ENCODE measurements at places on chromosomes 7 and 10.
A peak's percentile ranks its signal among the peaks of the same experiment; 100 is the strongest.

DNA sequence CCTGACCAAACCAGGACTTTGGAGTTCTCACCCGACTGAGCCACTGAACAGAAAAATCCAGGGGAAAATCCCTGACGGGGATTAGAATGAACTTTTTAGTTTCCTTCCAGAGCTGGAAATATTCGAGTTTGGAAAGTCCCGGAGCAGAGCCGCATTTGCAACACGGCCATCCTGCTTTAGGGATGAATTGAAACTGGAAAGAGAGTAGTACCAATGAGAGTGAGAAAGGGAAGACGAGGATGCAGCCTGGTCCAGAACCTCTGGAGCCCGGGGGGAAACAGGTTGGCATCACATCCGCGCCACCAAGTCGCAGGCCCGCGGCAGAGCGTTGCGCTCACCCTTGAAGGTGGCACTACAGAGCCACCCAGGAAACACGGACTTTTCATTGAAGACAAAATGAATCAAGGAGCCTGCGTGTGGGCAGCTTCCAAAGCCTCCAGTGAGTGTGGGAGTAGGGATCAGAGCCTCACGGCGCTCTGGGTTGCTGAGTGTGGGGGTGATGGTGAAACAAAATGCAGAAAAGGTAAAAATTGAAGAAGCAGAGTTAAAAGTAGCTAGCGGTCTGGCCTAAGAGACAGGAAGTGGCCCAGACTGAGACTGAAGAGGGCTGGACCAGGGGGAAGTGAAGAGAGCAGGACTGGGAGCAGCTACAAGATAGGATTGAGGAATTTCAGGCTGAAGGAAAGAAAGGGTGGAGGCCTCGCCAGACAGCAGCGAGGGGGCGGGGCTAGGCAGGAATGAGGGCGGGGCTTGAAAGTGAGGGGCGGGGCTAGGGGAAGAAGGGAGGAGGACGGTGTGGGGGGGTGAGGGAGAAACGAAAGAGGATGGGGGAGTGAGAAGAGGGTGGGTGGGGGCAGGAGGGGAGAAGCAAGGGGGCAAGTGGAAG lies 1.8 kb downstream of the SMURF1 start:
- peak; percentile 53 for ATAC-seq

GRCh38 chr10:21964983-21965665 lies 38.4 kb downstream of the DNAJC1 start:
- ATAC-seq, result no peak

DNA sequence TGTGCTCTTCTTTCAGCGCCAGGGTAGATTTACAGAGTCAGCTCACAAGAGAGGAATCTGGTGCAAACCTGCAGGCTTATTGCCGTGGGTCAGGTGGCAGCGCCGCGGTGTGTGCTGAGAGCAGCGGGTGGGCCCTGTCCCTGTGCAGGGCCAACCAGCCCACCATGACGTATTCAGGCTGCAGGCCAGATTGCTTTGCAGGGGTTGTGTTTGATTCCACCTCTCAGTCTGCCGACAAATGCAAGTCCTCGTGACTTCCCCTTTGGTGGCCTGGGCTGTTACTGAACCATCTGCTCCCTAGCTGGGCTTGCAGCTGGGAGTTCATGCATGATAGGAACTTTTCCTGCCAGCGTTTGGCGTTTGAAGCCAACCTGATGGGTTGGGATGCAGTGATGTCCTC lies 66.7 kb upstream of the LEP start:
- no peak for ATAC-seq

DNA sequence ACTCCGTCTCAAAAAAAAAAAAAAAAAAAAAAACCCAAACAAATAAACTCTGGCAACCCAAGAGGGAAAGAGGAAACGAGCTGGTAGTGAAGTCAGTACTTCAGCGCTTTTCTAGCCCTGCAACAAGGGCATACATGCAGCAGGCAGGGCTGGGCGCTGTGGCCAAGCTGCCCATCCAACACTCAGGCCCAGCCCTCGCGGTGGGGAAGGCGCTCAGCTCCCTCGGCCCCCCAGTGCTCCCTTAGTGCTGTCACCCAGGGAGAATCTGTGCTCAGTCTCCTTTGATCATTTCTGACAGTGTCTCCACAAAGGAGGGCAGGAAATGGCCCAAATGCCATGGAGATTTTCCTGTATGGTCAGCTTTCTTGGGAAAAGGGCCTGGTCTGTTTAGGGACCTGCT lies 97.2 kb downstream of the SMURF1 start:
- peak; percentile 33 for ATAC-seq

GRCh38 chr10:121104476-121105111 lies 253.4 kb downstream of the WDR11 start:
- ATAC-seq, result no peak

DNA sequence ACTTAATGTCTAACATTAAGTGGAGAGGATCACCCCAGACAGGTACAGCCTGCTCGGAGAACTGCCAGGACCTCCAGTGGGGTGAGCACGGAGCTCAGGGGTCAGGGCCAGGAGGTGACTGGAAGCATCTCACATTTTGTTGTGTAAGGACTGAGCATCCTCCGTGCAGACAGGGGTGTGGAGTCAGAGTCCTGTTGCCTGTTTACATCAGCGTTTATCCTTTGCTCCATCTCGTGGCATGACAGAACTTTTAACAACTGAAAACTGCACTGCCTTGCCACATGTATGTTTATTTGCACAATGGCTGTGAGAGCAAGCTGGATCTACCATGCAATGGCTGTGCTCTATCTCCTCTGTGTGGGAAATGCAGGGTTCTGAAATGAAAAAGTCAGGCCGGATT lies 175.4 kb upstream of the AKR1E2 start:
- peak; percentile 43 for ATAC-seq

GRCh38 chr10:79178614-79179163 lies 109.9 kb downstream of the ZMIZ1 start:
- peak; percentile 70 for ATAC-seq

DNA sequence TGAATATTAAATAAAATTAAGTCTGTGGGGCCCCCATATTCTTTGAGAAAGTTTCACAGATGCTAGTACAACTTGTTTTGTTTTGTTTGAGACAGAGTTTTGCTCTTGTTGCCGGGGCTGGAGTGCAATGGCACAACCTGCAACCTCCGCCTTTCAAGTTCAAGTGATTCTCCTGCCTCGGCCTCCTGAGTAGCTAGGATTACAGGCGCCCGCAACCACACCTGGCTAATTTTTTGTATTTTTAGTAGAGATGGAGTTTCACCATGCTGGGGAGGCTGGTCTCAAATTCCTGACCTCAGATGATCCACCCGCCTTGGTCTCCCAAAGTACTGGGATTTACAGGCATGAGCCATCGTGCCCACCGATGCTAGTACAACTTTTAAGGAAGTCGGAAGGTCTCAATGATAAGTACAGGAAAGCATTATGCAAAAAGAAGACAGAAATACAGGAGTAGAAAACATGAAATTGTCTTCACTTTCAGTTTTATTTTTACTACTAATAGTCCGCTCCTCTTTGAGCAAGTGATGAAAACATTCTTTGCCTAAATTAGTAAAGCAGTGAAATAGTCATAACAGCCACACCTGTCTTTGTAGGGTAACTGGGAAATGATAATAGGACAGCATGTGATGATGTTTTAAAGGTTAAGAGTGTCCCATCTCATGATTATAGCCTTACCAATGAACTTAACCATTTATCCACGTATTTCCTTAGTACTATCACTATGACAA lies 147.5 kb downstream of the SEMA3D start:
- ATAC-seq, result no peak

DNA sequence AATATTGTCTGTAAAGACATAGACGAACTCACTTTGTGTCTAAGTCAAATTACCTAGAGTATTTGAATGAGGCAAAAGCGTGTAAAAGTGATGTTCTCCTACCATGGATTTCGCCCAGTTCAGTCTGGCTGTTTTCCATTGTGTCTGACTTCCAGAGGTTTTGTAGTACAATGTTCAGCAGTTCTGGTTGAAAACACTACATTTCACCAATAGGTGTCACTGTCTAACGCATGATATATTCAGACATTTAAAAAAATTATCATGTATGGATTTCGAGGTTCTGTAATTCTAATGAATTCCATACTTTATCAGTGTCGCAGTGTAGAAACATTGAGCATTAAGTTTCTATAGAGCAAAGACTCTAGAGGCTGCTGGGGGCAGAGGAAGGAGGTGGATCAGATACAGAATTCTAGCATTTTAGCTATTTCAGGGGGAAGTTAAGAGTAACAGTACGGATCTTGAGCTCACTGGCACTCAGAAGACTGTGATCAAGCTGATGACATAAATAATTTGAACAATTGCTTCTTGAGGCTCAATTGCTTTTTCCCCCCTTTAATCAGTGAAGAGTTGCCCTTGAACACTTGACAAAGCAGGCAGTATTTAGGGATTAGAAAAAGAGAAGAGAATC lies 196.9 kb upstream of the RHOBTB1 start:
- ATAC-seq, result peak; percentile 88

GRCh38 chr7:139875821-139876241 lies 46.8 kb downstream of the TBXAS1 start:
- ATAC-seq, result no peak

- ATAC-seq, result no peak
These were observed 128.4 kb downstream of the ALOX5 start for GRCh38 chr10:45502458-45502857.

GRCh38 chr7:38660427-38661099 lies 29.4 kb upstream of the AMPH start:
- ATAC-seq, result peak; percentile 94

GRCh38 chr7:129266181-129266580 lies 41.4 kb downstream of the AHCYL2 start:
- no peak for ATAC-seq

GRCh38 chr10:104151737-104152136 lies 29.8 kb downstream of the SFR1 start:
- no peak for ATAC-seq

DNA sequence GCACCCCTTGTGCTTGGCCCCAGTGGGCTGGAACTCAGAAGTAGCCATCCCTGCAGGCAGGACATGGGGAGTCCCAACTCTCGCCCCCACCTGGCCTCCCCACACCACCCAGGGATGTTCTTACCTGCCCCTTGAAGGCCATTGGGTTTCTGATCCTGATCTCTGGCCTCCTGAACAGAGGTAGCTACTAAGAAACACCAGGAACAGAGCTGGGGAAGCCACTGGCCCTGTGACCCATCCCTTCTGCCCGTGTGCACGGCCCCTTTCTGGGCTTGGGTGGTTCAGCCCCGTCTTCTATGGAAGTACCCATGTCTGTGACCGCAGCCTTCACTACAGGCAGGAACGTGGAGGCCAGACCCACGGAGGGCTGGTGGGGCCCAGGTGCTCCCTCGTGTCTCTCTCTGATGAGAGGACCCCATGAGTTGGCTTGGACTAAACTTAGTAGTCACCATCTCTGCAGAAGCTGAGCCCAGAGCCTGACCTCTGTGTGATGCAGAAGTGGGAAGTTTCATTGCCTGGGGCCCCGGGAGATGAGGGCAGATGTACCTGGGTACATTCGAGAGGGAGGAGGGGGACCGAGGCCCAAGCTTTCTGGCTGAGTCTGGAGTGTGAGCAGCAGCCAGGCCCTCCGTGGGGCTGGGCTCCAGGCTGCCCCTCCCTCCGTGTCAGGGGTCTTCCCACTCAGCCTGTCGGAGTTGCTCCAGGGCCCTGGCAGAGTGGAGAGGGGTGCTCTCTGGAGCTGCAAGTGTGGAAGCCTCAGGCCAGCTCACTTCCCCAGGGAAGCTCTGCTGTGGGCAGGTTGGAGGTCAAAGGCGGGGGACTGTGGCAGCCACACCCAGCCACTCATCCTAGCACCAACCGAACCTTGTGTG lies 81.0 kb downstream of the MKI67 start:
- no peak for ATAC-seq

DNA sequence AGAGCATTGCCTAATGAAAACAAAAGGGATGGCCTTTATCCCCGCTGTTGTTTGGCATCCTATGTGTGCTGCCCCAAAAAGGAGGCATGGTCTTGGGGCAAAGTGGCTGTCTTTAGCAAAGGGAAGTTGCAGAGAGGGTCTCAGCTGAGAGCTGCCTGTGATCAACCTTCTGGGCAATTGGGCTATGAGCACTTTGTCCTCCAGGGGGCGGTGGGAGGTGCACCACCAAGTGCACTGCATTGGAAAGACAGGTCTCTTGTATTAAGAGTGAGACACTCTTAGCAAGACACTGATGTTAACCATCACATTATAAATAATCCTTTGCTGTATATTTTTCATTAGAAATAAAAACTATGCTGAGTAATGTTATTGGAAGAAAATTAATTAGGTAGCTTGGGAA lies 314.8 kb downstream of the POM121L12 start:
- no peak for ATAC-seq

- ATAC-seq, result no peak
These were observed 33.5 kb upstream of the CCSER2 start for GRCh38 chr10:84294766-84295447.

DNA sequence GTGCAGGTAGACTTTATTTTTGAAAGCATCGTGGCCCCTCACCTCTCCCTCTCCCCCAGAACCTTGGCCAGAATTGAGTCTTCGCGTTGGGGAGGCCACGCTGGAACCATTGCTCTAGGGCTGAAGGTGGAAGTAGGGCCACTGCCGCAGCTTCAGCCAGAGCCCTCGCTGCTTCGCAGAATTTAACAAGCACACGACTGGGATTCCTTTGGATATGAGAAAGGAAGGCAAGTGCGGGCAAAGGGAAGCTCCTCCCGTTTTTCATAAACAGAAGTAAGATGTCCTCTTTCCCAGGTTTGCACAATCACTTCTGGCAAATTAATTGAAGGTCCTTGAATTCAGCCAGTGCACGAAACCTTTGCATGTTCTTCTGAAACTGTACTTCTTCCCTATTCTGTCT lies 168.1 kb downstream of the CCDC3 start:
- ATAC-seq, result no peak

DNA sequence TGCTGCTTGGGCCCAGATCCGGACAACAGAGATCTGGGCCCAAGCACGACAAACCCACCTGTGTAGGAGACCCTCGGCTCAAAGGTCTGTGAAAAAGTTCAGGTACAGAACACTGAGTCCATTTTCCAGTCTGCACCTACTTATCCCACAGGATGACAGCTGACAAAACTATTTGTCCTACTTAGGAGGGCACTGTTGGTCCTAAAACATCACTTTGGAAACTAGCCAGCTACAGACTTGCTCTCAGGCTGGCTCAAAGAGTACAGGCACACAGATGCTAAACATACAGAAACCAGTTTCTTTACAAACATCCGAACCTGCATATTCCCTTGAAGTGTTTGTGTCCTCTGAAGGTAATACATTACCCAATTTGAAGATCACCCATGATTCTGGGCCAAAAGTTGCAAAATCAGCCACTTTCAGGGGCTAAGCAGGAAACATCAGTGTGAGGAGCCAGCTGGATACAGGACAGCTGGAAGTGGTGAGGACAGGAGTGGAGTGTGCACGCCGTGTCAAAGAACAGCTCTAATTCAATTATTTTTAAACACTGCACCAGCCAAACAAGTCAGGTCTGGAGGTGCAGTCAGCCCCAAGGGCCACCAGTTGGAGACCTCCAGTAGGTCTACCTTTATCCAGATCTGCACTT lies 88.5 kb downstream of the NOC3L start:
- ATAC-seq, result no peak
